Ovary (tissue), 10 donors: ENCODE measurements at places on chromosomes 13 and 19. TPM values are rescaled to one million over a fixed set of nuclear protein-coding genes. Genes with fewer than 3 reads are reported as not detected.

- no peak overlapping the region for H3K4me3 ChIP-seq
- DNase-seq: peak; percentile 40
- no peaks in the 10 kb centered on the region for H3K27me3 ChIP-seq
- H3K27ac ChIP-seq: no peak overlapping the region
- no peaks in the 10 kb centered on the region for H3K36me3 ChIP-seq
These were observed 45.3 kb upstream of the GTF3A start for GRCh38 chr13:27379126-27379525.

SCEL gene
- not detected for total RNA-seq

GRCh38 chr19:21483589-21484170, 21.7 kb upstream of the ZNF429 start:
- no peak overlapping the region for H3K27ac ChIP-seq
- H3K4me3 ChIP-seq: no peak overlapping the region
- peak; percentile 79 for DNase-seq
- no peaks in the 10 kb centered on the region for H3K36me3 ChIP-seq

- no peak overlapping the region for H3K27ac ChIP-seq
- H3K4me1 ChIP-seq: peaks cover 4% of the 10 kb centered on the region
- no peaks in the 10 kb centered on the region for H3K36me3 ChIP-seq
- H3K27me3 ChIP-seq: no peaks in the 10 kb centered on the region
- no peak for DNase-seq
These were observed 57.0 kb downstream of the NUFIP1 start for GRCh38 chr13:44932171-44932849.

ZNF814 gene
- 16.4 TPM for total RNA-seq

FXYD3 gene
- total RNA-seq: 6.6 TPM

DNA sequence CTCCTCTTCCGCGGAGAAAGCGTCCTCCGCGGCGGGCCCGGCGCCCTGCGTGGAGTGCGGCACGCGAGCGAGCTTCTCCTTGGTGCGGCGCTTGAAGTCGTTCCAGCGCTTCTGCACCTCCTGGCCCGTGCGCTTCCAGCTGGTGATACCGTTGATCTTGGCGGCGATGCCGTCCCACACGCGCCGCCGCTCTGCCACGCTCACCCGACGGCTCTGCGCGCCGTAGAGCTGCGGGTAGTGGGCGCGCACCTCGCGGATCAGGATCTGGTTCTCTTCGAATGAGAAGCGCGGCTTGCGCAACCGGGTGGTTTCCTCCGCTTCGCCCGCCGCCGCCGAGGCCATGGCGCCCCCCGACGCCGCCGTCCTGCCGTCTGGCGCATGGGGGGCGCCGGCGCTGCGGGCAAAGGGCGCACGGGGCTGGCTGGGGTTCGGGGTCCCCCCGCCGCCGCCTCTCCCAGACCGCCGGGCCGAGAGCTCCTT, 941 bp downstream of the MYPOP start:
- DNase-seq: peak; percentile 40
- H3K27ac ChIP-seq: no peak overlapping the region
- H3K36me3 ChIP-seq: no peaks in the 10 kb centered on the region
- H3K4me1 ChIP-seq: peaks cover 5% of the 10 kb centered on the region

GRCh38 chr13:108182652-108183051, 32.7 kb downstream of the LIG4 start:
- H3K4me3 ChIP-seq: no peak overlapping the region
- no peak for DNase-seq
- no peaks in the 10 kb centered on the region for H3K4me1 ChIP-seq
- no peaks in the 10 kb centered on the region for H3K36me3 ChIP-seq

- H3K27me3 ChIP-seq: no peaks in the 10 kb centered on the region
- H3K27ac ChIP-seq: peak overlapping the region; percentile 98
- DNase-seq: peak; percentile 99
- peak overlapping the region; percentile 81 for H3K4me3 ChIP-seq
- H3K36me3 ChIP-seq: no peaks in the 10 kb centered on the region
- H3K4me1 ChIP-seq: peaks cover 7% of the 10 kb centered on the region
These were observed 17.1 kb upstream of the ZNF846 start for GRCh38 chr19:9785367-9786331.

GRCh38 chr19:41978470-41978869, 15.6 kb downstream of the ATP1A3 start:
- H3K27me3 ChIP-seq: no peaks in the 10 kb centered on the region
- no peaks in the 10 kb centered on the region for H3K4me1 ChIP-seq
- H3K27ac ChIP-seq: no peak overlapping the region
- H3K36me3 ChIP-seq: no peaks in the 10 kb centered on the region

DNA sequence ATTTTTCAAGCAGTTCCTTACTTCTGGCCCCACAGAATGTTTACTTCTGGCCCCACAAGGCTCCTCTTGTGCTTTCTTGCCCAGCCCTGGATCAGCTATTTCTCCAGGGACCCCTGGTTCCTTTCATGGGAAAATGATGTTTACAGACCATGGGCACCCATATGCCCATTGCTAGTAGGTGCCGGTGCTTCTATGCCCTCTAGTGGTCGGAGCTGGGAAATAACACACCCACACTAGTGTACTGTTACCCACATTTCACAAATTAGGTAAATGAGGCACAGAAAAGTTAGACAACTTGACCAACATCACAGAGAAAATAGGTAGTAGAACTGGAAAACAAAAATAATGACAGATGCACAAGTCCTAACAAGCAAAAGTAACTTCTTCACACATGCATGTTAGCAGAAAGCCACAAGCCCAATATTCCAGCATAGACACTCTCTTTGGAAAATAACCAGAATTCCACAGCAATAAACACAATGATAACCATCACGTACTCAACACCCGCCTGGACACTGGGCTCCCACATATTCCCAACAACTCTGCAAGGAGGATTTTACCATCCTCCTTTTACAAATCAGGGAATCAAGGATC, 1.3 kb upstream of the CEACAM6 start:
- H3K36me3 ChIP-seq: no peaks in the 10 kb centered on the region
- no peaks in the 10 kb centered on the region for H3K4me1 ChIP-seq
